GM23248 (cell line): ENCODE measurements at places on chromosomes 1 and 21. TPM values are rescaled to one million over a fixed set of nuclear protein-coding genes. Genes with fewer than 3 reads are reported as not detected.

DNA sequence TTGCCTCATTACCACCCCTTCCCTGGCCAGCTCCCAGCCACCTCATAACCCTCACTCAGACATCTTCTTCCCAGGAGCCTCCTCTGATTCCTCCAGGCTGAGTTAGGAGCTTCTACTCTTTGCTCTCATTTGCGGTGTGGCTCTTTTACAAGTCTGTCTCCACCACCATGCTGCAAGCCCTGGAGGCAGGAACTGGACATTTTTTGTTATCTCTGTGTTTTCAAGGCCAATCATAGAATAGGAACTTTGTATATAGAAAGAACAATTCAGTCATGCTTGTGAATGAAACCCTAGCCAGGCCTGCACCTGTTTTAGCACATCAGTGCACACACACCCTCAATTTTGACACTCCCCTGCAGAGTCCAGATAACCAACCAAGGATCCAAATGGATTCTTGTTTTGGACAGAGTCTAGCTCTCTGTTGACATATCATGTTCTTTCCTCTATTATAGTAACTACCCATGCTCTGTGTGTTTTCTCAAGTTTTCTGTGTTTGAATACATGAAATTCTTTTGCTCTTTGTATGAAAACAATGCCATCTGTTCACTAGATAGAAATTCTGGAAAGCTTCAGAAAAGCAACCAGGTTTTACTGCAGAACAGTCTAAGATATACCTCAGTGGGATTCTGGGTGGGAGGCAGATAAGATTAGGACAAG lies 60.9 kb upstream of the ZNF648 start:
- no peak for DNase-seq

DNA sequence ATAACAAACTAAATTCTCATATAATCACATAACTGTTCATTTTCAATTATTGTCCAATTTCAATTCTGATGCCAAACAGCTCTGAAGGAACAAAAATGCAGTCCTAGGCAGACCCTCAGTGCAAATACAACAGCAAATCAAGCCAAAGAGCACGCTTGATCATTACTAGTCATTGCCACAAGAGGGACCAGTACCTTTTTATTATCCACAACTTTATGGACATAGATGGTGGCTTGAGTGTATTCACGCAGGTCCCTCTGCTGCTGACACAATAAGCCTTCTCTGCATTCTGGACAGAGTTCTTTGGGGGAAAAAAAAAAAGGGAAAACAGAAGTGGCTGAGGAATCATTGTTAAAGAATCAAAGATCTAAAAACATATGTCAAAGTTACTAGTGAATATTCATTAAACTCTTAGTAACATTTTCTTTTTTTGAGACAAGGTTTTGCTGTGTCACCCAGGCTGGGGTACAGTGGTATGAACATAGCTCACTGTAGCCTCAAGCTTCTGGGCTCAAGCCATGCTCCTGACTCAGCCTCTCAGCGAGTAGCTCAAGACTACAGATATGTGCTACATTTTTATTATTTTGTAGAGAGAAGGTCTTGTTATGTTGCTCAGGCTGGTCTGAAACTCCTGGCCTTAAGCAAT lies 34.3 kb upstream of the RAP1GAP start:
- peak; percentile 93 for DNase-seq

GRCh38 chr1:235180916-235181460 lies 19.9 kb upstream of the RBM34 start:
- no peak for DNase-seq

DNA sequence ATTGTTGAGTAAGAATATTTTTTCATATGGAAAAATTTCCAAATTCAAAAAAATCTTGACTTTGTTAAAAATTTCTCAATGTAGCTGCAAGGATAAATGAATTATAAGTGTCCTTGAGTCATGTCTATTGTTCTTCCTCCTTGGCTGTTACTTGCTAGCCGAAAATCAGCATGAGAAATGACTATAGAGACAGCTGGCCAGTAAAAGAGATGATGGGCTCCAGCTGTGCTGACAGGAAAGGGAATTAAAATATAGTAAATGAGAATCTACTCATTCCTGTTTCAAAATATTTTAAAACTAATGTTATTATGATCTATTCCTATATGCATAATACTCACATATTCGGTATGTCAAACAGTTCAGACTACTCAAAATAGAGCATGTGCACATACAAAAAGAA lies 1292.6 kb downstream of the BRINP3 start:
- DNase-seq, result no peak

- no peak for DNase-seq
Measured at GRCh38 chr1:157141212-157141855, 3.1 kb upstream of the ETV3 start.

DNA sequence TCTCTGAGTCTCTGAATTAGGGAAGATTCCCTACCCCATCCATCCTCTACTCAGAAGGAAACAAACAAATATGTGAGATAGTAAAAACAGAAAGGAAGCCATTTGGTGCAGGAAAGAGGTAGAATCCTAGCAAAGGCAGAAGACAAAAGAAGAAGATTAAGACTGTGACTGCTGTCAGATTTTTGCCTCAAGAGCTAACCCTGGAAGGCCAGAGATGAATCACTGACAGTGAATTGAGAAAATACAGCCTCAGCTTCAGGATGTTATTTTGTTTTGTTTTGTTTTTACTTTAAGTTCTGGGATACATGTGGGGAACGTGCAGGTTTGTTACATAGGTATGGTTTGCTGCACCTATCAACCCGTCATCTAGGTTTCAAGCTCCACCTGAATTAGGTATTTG lies 31.7 kb downstream of the DSTYK start:
- peak; percentile 51 for DNase-seq

GRCh38 chr1:16719571-16720350 lies 20.6 kb upstream of the RNU1-4 start:
- no peak for DNase-seq

GRCh38 chr1:92754000-92754718 lies 30.7 kb downstream of the EVI5 start:
- peak; percentile 82 for DNase-seq

- no peak for DNase-seq
Measured at GRCh38 chr1:202704601-202705000, 5.7 kb downstream of the SYT2 start.

DNA sequence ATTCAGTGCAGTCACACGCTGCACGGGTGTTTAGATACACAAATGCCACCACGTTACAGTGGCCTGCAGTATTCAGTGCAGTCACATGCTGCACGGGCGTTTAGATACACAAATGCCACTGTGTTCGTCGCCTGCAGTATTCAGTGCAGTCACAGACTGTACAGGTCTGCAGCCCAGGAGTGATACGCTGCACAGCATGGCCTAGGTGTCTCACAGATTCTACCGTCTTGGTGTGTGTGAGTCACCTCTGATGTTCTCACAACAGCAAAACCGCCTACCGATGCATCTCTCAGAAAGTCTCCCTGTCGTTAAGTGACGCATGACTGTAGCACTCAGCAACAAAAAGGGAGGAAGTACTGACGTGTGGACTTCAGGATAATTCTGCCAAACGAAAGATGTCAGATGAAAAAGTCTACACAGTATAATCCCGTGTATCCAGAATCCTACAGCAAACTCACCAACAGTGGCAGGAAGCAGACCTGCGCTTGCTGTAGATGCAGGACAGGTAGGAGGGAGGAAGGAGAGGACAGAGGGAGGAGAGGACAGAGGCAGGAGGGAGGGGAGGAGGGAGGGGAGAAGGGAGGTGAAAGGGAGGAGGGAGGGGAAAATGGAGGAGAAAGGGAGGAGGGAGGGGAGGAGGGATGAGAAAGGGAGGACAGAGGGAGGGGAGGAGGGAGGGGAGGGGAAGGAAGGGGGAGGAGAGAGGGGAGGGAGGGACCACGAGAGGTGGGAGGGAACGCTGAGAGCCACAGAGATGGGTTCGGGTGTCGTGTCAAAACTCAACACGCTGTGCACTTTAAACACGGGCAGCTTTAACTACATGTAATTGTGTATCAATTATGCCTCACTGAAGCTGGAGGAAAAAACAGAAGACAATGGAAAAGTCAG lies 36.3 kb upstream of the PCBP3 start:
- no peak for DNase-seq

DNA sequence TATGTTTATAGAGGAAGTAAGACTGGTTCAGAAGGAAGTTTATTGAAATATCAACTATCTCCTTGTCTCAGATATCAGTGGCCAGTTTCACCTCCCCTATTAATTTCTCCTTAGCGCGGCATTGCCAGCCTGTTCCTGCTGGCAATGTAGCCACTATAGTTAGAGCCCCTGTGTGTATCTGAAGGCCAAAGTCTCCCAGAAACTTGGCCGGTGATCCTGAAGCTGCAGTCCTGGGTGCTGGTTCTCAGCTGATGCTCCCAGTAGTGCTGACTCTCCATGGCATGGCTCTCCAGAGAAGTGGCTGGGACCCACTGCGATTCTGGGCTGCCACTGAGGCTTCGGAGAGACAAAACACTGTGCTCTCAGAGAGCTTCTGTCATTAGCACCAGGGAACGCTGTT lies 59.9 kb downstream of the TNN start:
- no peak for DNase-seq

DNA sequence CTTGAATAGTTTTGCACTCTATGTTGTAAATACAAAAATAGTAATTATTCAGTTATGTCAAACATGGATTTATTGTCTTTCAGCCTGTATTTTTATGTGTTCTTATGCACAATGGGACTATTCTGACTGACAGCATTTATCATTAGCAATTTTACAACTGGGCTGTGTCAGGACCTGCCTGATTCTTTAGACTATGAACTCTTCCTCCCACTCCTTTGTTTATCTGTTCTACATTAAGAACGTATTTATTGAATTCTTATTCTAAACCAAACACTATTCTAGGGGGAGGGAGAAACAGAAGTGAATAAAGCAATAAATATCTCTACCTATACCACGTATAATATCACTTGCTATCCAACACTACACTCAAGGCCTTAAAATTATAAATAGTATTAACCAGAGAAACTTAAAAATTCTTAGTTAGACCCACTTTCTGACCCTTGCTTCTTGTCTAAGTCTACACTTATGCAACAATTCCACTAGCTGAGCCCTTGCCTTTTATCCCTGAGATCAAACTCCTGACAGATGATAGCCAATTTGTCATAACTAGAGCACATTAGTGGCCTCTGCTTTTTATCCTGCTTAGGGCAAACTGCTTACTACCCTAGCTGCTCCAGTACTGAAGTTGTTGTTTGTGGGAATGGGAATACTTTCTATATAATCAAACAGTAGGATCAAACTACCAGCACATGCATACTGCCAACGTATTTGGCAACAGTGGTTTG lies 494.3 kb downstream of the BRINP3 start:
- no peak for DNase-seq

GRCh38 chr1:145690587-145691558 lies 16.3 kb downstream of the PDZK1 start:
- peak; percentile 84 for DNase-seq

- DNase-seq, result no peak
Measured at GRCh38 chr1:76256289-76257223, 182.0 kb downstream of the ST6GALNAC3 start.

DNA sequence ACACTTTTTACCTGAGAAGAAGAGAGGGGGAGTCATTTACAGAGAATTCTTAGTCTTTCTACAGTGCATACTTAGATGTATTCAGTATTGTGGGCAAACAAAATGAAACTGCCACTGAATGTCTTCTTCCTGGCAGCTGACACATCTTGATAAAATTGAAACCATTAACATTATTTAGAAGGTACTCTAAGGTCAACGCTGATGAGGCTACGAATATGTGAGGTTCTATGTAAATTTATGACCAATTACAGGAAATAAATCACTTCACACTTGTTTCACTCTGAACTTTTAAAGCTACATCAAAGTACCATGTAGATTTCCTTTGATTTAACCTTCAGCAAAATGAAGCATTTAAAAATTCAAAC lies 51.3 kb upstream of the GFI1 start:
- peak; percentile 35 for DNase-seq

- DNase-seq, result no peak
Measured at GRCh38 chr1:230327892-230328284, 98.2 kb downstream of the PGBD5 start.

GRCh38 chr1:180670681-180671080 lies 38.9 kb downstream of the XPR1 start:
- DNase-seq, result no peak

- DNase-seq, result peak; percentile 78
Measured at GRCh38 chr1:34865981-34866761, 6.6 kb upstream of the SMIM12 start.

GRCh38 chr1:221605569-221605968 lies 136.3 kb downstream of the DUSP10 start:
- DNase-seq, result no peak

DNA sequence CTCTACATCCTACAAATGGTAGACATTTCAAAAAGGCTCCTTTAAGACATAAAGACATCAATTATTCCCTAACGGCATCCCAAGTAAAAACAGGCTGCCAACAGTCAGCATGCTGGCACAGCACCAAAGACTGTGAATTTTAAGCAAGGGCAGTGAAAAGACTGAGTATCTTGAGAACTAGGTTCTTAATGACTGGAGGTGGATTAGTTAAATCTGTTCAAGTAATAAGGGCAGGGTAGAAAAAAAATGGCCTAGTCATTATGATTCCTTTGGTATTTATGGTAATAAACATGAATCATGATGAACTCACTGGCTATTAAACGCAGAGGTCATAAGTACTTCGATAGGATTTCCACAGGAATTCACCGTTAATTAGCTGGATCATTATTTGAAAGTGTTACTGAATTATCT lies 75.2 kb downstream of the KIFAP3 start:
- peak; percentile 89 for DNase-seq

DNA sequence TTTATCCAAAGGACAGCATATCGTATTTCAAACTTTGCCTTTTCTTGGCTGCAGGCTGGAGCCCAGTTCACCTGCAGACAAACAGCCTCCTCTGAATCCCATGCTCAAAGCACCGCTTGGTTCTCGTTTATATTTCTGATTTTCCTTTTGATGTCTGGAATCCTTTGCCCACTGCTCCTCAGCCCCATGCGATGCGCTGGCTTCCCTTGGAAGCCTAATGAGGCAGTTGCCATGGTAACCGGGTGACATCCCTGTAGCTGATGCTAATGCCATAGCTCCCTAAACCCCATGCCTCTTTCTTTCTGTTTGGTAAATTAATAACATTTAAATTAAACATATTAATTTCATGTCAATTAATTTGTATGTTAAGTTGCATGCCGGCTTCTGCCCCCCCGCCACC lies 327.1 kb downstream of the PRDM2 start:
- DNase-seq, result no peak

- no peak for DNase-seq
Measured at GRCh38 chr1:220685879-220686278, 4.3 kb upstream of the C1orf115 start.

GRCh38 chr1:200134116-200134515 lies 106.6 kb downstream of the NR5A2 start:
- DNase-seq, result no peak

The GBP2 gene
- 3.3 and 4.8 TPM in 2 replicates for polyA plus RNA-seq

The PPOX gene
- polyA plus RNA-seq, result 21.5 and 25.9 TPM in 2 replicates

The SHE gene
- 0.03 TPM in 2 replicates for polyA plus RNA-seq

The EVA1C gene
- polyA plus RNA-seq, result 1.3 and 1.9 TPM in 2 replicates

The KLHDC7A gene
- not detected in 2 replicates for polyA plus RNA-seq

The CALML6 gene
- polyA plus RNA-seq, result not detected in 2 replicates

The OR14A2 gene
- not detected in 2 replicates for polyA plus RNA-seq

The PRAMEF1 gene
- not detected in 2 replicates for polyA plus RNA-seq

The TESK2 gene
- polyA plus RNA-seq, result 1.5 and 1.8 TPM in 2 replicates

The FCRL6 gene
- polyA plus RNA-seq, result not detected in 2 replicates

The TNFRSF4 gene
- not detected in 2 replicates for polyA plus RNA-seq

The TRIM63 gene
- polyA plus RNA-seq, result not detected in 2 replicates

The TMEM82 gene
- not detected in 2 replicates for polyA plus RNA-seq

The SUMO3 gene
- polyA plus RNA-seq, result 178 TPM in 2 replicates

The RGSL1 gene
- polyA plus RNA-seq, result not detected in 2 replicates
